ENCODE measurements at places on chromosomes 2 and 18.

DNA sequence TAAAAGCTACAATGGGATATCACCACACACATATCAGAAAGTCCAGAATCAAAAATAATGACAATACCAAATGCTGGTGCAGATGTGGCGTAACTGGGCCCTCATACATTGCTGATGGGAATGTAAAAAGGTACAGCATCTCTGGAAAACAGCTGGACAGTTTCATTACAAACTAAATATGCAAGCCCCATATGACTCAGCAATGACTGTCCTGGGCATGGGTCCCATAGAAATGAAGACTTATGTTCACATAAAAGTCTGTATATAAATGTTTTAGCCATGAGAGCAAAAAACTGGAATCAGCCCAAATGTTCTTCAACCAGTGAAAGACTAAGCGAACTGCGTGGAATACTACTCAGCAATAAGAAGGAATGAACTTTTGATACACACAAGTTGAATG, 56.7 kb downstream of the ALPK2 start:
- DNase-seq = no peak

DNA sequence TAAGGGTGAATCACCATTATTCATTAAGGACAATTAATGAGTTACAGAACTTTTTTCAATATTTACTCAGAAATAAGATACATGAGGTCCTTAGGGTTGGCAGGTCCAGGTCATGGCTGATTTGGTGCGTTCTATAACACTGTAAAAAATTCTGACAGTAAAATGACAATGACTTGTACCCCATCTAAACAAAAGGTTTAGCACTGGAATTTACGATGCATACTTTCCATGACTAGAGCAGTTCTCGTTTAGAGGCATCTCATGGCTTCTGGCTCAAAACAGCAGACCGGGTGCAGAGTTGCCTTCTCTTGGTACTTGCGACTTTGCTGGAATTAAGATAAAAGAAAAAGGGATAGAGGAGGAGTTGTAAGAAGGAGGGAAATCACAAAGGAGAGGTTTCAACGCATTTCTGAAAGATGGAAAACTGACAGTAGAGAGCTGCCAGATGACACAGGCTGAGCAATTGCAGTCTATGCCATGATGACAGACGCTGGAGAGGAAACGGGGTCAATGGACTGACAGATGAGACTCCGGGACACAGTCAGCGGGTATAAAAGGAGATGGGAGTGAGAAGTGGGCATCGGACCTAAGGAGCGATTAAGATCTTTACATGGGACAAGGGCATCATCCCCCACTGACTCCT, 4.1 kb upstream of the CYS1 start:
- no peak for DNase-seq

DNA sequence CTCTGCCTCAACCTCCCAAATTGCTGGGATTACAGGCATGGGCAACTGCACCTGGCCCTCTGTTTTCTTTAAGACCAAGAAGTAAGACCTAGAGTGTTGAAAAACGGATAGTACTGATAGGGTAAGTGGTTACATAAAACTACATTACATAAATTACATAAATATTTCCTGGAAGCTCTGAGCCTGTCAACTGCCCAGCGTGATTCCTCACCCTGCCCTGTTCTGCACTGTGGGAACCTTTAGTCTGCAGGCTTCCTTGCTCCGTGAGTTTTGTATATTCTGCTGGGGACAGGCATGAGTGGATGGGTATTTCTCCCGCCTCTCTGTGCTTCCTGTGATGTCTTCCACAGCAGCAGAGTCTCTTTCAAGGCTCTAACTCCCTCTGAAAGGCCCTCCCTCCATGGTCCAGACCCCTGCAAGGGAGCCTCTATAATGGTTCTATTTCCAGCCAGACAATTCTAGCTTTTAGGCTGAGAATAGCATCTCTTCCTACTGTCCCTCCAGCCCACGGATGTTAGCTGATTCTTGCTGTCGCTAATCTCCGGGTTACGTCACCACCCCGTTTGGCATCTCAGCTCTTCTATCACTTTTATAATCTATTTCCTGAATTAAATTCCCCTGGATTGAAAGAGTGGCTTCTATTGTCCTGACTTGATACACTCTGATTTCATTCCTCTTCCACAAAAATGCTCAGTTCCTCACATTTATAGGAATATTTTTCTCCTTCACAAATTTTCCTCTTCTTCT, 49.5 kb upstream of the PLEKHM3 start:
- no peak for DNase-seq

DNA sequence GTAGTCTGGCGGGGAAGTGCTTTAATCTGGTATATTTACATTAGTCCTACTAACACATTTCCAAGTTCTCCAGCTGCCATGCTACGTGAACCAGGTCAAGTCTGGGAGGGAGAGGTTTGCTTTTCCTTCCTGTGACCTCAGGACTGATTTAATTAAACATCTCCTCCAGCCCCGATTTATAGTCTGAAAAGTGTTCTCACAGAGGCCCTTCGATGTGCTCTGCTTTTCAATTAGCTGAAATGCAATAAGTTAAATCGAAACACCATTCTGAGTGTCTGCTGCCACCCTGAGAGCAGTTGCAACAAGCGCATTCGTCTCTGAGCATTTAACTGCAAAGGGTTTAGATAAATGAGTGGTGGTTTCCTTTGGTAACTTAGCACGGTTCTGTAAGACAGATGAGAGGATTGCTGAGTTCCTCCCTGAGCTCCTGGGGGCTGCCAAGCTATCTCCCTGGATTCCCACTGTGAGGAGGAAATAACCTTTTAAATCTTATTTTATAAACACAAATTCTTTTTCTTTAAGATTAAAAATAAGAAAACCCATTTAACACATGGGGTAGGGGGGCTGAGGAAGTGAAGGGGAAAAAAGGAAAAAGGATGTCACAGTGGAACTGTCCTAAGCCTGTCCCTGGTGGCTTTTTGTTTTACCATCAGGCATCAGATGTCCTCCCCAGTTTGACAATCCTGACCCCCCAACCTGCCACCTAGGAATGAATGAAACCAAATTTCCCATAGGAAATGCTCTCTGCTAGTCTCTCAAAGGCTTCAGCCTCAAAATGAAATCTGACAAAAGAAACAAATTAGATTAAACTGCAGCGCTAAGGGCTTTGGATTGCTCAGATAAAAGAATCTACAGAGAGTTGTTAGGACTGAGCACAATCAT, 56.5 kb upstream of the CREB1 start:
- peak; percentile 35 for DNase-seq

DNA sequence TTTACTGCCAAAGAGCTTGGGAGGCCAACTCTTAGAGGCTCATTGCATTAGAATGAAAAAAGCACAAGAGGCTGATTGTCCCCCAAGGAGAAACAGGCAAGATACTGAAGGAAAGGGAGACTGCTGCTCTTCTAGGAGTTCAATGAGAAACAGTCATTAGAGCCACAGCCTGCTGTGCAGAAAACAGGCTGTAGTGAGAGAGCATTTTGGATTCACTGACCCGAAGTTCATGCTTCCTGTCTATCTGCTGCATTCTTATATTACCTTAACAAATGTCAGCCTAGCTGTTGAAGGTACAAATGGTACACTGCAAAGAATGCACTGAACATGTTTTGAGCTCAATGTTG, 423.3 kb downstream of the SETBP1 start:
- DNase-seq = no peak

GRCh38 chr2:171706152-171706803, 19.0 kb downstream of the DYNC1I2 start:
- DNase-seq = no peak

- no peak for DNase-seq
Measured at GRCh38 chr2:128344101-128344500, 25.4 kb upstream of the HS6ST1 start.

GRCh38 chr2:224932522-224932921, 109.7 kb downstream of the DOCK10 start:
- no peak for DNase-seq

- no peak for DNase-seq
Measured at GRCh38 chr2:218238887-218239286, 21.9 kb downstream of the ARPC2 start.

DNA sequence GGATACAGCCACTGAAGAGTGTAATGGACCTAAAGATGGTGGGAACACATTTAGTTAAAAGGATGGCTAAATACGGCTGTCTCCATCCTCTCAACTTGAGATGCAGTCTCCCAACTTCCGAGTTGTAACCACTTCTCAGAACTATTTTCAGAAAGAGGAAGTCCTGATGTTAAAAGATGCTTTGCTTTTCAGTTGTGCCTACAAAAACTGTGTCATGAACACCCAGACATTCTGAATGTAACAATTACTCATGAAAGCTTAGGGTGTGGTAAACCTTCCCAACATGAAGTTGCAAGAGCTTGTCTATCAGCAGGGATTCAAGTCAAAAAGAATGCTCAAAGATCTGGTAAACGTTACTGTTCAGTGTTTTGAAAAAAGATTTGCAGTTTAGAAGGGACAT, 147.9 kb downstream of the DOCK10 start:
- DNase-seq = no peak

DNA sequence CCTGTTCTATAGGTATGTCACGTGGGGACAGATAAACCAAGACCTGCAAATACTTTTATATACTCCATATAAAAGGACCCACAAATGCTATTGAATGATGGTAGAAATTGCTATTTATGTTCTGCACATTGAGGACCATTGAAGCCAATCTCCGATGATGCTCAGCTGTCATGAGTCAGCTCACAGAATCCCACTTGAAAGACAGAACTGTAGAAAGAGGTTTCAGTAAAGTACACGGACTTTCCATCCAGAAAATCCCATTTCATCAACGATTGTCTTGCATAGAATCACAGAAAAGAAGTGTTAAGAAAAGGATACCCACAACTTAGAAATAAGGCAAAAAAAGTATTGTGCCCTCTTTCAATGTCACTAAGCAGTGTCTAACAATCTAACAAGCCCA, 169.0 kb upstream of the COPS8 start:
- no peak for DNase-seq

GRCh38 chr2:71932037-71932779, 215.5 kb downstream of the CYP26B1 start:
- no peak for DNase-seq

DNA sequence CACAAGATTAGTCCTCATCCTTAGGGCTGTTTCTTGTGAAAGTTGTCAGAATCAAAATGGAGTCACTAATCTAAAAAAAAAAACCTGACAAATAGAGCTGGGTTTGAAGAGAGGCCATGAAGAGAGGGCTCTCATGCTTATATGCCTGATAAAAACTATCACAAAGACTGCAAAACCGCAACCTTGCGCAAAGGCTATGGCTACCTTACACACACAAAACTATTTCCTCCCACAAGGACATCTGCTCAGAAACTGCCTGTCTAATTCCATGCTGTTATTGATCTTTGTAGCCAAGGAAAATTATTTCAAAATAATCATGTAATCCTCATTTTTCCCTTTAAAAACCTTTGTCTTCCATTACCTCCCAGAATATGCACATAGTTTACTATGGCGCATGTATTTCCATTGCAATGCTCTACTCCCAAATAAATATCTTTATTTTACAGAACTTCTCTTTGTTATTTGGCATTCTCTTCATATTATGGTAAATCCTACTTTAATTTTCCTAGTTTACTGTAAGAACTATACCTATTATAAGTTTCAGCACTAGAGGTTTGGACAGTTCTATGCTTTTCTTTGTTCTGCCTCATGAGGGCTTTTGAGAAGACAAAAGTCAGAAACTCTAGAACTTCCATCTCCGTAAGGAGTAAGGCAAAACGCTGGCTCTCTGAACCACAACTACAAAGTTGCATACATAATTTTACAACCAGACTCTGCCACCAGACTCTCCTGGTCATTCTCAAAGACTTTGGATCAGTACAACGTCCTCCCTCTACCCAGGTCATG, 9.6 kb upstream of the DPYSL5 start:
- no peak for DNase-seq

Data from NCI-H1930 (cell line).